ENCODE measurements at places on chromosomes 12 and 14.

GRCh38 chr12:50397117-50397650 is 775 bp upstream of the FAM186A start:
- no peak for DNase-seq

DNA sequence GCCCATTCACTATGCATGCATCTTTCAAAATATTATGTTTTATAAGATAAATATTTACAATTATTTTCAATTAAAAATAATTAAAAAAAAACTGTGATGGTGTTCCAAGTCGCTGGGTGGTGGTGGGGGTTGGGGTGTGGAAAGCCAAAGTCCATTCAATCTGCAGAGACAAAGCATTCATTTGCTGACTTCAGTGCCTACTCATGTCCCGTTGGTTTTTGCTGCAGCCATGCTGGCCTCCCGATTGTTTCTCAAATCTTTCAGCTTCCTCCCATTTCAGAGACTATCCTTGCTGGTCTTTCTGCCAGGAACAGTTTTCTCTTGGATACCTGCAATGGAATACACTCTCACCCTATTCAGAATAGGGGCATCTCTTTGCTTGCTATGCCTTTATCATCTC is 331.5 kb upstream of the NOVA1 start:
- DNase-seq: no peak

DNA sequence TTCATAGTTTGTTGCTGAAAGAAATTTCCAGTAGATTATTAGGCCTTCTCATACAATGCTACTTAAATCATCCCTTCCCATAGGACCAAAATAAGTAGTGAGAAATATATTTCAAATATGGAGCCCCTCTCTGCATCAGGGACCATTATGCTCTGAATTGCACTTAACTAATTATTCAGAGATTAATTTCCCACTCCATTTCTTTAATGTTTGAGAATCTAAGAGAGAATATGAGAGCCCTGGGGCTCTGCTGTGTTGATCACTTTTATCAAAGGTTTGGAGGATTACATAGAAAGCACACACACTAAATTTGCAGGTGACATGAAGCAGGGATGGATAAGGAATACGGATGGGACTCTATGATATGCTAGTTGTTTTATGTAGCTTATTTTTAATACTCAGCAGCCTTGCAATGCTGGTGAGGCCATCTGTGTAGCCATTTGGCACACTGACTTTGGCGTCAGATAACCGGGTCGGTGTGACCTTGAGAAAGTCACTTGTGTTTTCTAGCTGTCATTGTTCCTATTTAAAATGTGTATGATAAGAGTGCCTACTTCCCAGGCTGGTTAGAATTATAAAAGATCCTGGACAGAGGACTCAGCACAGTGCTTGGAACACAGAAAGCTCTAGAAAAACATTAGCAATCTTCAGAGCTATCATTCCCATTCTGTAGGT is 49.9 kb upstream of the FBXO21 start:
- DNase-seq: no peak

- no peak for DNase-seq
Measured at GRCh38 chr14:44403193-44403592, 103.9 kb downstream of the FSCB start.

DNA sequence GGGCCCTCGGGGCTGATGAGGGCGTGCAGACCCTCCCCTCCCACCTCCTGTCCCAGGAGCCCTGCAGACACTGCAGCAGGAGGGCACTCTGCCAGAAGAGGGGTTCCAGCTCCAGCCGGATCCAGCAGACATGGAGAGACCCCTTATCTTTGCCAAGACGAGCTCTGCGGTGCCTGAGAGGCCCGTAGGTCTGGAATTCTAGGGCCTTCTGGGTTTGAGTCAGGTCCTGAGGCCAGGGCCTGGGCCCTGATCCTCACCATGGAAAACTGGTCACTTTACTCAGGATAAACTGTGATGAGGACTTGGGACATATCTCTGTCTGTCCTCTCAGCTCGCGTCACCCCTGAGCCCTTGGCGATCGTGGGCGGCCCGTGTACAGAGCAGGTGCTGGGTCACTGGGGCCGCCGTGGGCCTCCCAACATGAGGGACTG is 13.8 kb downstream of the MEG3 start:
- no peak for DNase-seq

- no peak for DNase-seq
Measured at GRCh38 chr14:90871605-90872233, 55.5 kb upstream of the TTC7B start.

- no peak for DNase-seq
Measured at GRCh38 chr14:68174446-68174845, 354.9 kb downstream of the RAD51B start.

DNA sequence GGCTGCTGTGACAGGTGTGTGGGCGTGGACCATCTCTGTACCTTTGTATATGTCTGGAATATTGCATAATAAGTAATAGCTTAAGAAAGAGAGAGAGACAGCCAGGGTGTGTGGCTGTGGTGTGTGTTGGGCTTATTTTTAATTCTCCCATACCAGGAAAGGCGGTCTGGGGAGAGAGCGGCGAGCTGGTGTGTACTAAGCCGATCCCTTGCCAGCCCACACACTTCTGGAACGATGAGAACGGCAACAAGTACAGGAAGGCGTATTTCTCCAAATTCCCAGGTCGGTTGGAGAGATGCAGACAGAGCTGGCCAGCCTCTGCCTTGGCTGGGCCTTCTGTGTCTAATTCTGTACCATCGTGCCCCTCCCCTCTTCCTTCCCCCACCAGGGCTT is 63.9 kb downstream of the AACS start:
- no peak for DNase-seq

DNA sequence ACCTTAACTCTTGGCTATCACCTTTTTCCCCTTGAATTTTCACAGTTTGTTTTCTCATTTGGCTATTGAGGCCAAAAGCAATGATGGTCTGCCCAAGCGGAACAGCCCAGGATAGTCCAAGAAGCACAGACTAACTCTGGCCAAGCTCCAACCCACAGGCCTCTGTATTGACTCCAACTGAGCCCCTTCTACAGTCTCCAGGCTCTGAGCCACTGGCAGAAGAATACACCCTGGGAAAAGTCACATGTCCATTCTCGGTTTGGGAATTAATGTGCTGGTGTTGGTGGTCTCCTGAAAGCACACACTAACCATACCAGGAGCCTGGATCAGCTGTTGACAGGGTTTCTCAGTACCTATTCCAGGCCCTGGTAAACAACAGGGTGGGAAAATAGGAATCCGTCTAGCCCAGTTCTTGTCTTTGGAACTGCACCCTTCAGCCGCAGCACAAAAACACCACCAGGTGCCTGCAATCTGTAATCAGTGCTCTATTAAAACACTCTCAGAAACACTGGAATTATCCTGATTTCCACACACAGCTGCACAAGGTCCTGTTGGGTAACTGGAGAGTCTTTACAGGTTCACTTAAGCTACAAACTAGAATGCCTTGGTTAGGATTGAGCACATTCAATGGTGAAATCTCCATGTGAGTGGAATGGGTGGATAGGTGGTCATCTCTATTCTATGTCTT is 63.6 kb downstream of the STXBP6 start:
- DNase-seq: no peak

DNA sequence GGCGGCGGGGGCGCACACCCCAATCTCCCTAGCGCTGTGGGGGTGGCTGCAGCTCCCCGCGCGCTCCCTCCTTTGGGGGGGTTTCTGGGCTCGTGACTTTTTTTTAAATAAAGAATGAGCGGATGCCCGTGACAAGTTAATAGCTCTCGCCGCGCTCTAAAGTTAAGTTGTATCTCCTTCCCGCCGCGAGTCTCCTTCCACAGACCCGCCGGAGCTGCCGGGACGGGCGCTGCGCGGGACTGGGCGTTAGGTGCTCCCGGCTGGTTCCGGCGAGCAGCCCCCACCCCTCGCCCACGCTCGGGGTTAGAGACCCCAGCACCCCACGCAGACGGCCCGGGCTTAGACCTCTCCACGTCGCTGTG is 82.6 kb upstream of the HMGA2 start:
- DNase-seq: no peak

GRCh38 chr12:54051026-54051842 is 2.4 kb upstream of the HOXC4 start:
- DNase-seq: no peak

DNA sequence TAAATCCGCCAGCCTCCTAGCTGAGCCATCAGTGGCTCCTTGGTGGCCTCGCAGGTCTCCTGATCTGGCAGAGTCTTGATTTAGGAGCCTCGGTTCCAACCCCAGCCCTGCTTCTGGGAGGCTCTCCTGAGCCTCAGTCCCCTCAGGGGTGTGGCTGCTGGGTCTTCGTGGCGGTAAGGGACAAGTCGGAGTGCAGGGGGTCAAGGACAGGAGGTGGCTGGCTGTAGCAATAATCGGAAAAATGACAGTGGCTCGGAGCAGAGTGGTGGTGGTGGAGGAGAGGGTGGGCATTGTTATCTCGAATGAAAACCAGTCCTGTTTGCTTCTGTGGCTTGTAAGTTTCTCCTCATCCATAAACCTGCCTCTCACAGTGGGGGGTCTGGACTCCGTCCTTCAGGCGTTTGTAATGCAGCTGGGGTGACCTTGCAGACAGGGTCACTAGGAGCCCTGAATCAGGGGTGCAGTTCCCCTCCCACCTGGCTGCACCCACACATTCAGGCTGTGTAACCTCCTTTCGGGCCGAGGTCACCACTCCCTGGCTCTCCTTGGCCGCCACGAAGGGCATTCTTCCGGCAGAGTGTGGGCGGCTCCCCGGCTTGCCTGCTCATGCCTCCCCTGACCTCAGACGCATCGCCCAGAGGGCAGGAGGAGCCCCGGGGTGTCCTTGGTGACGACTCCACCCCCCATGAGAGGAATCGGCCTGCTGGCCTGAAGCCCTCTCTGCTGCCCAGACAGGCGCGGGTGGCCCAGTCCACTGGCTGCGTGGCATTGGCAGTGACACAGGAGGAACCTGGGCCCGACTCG is 8.1 kb downstream of the BCL7A start:
- DNase-seq: no peak

GRCh38 chr12:79818856-79819255 is 116.0 kb downstream of the PPP1R12A start:
- no peak for DNase-seq

GRCh38 chr12:5078423-5078822 is 34.7 kb downstream of the KCNA5 start:
- no peak for DNase-seq

DNA sequence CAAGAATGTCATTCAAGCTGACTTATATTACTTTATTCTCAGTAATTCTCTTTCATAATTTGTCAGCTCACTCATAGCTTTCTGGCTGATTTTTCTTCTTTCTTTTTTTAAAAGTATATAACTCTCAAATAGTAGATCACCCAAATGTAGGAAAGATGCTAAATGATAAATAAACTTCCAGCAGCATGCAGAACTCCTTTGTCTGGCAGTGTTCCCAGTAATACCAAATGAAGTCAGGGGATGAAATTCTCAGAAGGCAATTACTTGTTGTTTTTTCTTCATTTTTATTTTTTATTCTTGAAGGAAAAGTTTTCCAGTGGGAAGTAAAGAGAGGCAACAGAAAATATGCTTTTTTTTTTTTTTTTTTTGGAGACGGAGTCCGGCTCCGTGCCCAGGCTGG is 133.3 kb upstream of the SLCO1C1 start:
- no peak for DNase-seq

DNA sequence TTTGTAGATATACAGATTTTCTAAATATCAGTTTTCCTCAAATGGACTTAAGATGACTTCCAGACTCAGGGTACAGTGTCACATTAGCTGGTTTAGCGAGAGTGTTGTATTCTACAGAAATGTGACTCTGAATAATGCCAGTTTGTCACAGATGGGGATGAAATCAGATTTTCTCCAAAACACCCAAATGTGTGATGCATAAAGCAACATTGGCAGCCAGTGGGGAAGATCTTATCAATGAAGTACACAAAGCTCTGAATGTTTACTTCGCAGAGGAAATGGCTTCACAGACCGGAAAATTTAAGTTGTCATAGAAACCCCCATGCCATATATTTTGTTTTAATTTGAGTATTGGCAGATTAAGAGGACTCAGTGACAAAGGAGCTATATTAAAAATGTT is 29.9 kb downstream of the ANO4 start:
- no peak for DNase-seq

DNA sequence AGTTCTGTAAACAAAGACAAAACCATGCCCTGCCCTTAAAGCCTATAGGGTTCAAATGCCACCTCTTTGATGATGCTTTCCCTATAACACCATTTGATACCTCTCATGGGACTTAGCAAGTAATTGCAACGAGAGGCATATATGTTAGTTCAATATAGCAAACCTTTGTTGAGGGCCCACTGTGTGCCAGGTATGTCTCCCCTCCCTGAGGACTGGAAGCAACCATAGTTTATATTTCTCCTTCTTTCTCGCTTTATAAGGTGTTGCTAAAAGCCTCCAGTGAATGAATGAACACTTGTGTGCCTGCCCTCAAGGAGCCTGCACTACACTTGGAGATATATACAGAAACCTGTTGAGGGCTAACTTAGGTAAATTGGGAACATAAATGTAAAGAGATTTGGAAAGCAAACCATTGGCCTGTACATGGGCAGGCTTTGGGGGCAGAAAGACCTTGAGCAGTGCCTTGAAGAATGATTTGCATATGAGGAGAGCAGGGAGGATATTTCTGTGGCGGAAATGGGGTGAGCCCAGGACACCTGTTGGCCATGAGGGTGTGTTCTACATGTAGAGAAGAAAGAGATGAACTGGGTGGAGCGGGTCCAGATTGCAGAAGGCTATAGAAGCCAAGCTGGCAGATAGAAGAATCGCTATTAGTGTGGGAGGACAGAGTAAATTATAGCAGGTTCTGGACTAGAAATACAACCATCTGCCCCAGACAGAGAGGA is 1.8 kb upstream of the CKAP4 start:
- DNase-seq: no peak

DNA sequence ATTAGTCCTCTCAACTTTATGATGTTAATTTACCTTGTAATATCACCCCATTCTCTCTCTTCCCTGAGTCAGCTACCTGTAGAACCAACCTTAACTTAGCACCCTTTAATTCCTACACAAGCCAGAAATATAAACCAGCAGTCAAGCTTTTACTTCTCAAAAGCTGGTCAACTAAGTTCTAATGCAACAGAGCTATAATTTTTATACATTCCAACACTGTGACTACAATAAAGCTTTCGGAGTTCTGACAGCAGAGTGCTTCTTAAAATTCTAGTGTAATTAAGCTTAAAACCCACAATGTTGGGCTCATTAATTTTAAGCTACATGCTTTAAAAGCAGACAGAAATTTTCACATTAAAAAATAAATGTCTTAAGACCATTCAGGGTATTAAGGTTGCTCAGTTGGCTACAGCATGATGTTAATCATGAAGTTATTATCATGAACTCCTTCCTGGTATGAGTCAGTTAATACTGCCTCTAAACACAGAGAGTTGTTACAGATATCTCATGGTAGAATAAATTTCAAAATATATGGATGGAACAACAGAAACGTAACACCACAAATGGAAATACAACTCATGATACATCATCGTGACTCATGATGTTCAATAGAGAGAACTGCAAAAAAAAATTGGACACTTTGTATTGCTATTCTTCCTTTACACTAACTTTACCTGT is 126.7 kb downstream of the EPS8 start:
- DNase-seq: no peak

- no peak for DNase-seq
Measured at GRCh38 chr14:94650806-94651805, 38.9 kb downstream of the SERPINA3 start.

- DNase-seq: no peak
Measured at GRCh38 chr12:59649203-59649602, 53.4 kb downstream of the SLC16A7 start.

- DNase-seq: no peak
Measured at GRCh38 chr12:88444481-88444880, 135.8 kb downstream of the KITLG start.

GRCh38 chr12:41795910-41796309 is 348.8 kb downstream of the GXYLT1 start:
- no peak for DNase-seq
